ENCODE measurements at places on chromosomes 11 and 22.

DNA sequence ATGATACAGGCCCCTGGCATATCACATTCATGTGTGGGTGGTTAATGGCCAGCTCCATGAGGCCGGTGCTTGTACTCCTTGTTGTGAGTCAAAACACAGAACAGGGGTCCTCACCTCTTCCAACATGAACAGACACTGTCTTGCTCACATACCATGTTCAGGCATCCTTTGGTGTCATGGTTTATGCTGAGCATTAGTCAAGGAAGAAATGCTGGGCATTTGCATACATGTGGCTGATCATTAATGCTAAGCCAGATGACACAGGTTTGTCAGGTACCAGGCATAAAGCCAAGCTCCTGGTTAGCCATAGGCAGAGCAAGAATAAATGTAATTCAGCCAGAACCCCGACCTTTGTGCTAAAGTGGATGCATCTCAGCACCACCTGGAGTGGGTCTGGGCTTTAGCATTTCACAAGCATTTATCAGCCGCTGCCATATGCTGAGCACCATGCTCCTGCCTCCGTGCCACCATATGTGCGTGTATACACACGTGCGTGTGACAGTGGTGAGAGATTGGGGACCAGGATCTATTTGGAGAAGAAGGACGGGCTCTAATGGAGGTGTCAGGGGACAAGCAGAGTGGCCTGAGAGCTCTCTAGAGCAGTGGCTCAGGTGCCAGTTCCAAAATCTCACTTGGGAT is 55.0 kb downstream of the MICAL2 start:
- DNase-seq, result no peak

DNA sequence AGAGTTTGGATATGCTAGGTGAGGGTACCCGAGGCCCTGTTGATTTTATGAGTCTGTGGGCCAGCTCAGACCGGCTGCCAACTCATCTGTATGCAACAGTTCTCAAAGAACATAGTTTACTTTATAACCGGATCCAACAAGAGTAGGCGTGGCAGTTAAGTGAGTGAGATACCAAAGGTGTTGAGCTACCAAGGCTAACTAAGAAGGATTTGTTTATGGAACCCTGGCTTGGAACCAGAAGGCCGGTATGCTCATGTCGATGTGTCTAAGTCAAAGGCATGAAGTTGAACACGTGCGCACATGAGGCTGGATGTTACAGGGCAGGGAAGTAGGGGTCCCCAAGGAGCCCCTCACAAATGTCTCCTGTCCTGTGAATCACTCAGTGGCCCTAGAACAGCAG is at the start of gene KCNJ1:
Gene KCNJ1, minus strand, starts transcription at position 20 of the 400 bp plus-strand sequence. CDS start 27,053 bp downstream, outside the sequence.
- DNase-seq, result no peak

- DNase-seq, result no peak
Observed at GRCh38 chr11:66878474-66878873, 21.6 kb downstream of the LRFN4 start.

GRCh38 chr11:112516755-112517154 is 256.1 kb upstream of the PLET1 start:
- DNase-seq, result no peak
